CD4-positive, alpha-beta T cell treated with Interleukin-21 for 1 hour (primary cell): ENCODE measurements at places on chromosomes 3 and 15.

DNA sequence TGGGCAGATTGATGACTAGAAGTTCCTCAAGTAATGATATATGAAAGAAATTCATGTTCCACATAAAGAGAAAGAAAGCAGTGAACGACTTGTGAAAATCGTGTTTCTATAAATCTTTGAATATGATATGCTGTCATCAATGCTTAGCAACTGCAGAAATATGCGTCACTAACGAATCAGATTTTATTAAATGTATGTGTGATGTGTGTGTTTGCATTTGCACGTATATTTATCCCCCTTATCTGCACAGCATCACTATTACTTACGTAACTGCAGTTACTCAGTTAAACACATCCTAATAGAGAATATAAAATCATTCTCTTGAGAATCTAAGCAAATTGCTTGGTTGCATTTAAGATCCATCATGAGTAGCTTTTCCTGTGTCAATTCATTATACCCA, 468.6 kb downstream of the FGF12 start:
- no peak for DNase-seq

DNA sequence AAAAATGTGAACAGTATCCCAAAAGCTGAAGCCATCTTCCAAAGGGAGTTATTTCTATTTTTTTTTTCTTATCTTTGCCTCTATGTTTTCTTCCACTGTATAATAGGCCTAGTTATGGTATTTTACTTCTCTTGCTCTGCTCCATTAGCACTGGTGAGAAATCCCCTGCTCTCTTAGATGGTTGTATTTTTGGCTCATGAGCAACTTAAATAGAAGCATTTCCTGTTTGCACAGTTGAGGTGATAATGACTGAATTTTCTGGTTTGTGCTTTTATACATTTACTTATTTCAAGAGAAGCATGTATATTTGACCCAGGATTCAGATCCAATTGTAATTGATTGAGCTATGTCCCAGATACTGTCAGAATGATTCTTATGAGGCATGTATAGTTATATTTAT, 61.6 kb upstream of the CD200R1L start:
- DNase-seq: no peak

DNA sequence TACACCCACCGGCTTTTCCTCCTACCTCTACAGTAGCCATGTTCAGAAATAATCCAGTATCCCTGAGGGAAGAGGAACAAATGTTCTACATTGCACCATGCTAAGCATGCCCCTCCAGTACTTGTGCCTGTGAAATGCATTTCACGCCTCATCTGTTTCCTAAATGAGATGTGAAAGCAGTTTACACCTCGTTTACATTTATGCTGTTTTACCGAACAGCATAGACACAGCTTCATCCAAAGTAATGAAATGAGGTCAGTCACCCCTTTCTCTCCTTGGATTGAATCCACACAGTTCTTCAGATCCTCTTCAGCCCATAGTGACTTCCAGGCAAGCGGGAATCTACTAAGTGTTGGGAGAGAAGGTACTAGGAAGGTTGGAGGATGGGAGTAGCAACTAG, 514.3 kb downstream of the PDCD6IP start:
- no peak for DNase-seq

DNA sequence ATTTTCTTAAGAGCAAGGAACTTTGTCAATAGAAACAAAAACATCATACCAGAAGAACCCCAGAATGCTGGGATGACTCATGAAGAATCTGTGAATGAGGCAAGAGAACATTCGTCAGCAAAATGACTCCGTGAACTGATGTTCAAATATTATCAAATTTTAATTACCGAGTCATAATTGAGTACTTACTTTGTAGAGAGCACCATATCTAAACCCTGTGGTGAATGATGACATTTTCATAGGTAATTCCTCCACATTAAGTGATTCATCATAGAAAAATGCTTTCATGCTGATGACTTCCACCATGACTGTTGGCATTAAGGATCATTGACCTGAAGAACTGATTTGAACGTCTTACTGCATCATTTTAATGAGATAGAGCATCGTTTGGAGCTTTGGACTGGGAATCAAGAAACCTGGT, 56.3 kb downstream of the PPARG start:
- no peak for DNase-seq

GRCh38 chr15:88178631-88179030, 77.9 kb downstream of the NTRK3 start:
- DNase-seq: no peak

- no peak for DNase-seq
Observed at GRCh38 chr3:51679777-51680176, 8.7 kb downstream of the TEX264 start.

GRCh38 chr15:65902373-65902772, 33.1 kb downstream of the RAB11A start:
- DNase-seq: peak; percentile 26

GRCh38 chr15:99450896-99451358, 114.9 kb upstream of the MEF2A start:
- peak; percentile 63 for DNase-seq

GRCh38 chr3:108605491-108605890, 16.0 kb downstream of the DZIP3 start:
- DNase-seq: peak; percentile 15

- no peak for DNase-seq
Observed at GRCh38 chr3:147038481-147038880, 367.9 kb downstream of the ZIC4 start.

- DNase-seq: no peak
Observed at GRCh38 chr3:39641274-39641673, 168.1 kb upstream of the MYRIP start.

- DNase-seq: no peak
Observed at GRCh38 chr15:70781236-70781635, 17.9 kb upstream of the UACA start.

DNA sequence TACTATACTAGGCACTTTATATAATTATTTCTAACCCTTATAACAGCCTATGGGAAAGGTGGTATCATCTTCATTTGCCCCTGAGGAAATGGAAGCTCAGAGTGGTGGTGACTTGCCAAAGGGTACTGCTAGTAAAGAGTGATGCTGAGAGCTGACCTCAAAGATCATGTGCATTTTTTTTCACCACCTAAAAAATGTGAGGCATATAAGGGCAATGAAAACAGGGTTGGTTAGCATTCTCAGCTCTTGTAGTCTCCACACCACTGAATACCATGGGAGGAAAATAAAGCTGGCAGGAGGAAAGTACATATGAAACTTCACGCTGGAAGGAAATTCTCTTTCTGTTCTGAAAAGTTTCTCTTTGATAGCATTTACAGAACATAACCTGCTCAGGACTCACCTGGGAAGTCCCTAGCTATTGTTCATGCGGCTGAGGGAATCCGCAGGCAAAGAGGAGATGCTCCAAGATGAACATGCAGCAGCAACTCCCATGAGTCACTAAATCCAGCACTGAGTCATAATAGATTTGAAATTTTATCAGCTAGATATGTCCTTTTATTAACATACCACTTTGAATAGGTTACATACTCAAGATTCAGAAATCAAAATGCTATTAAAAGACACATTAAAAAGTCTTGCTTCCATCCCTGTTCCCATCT, 17.3 kb downstream of the FAIM start:
- DNase-seq: no peak

- no peak for DNase-seq
Observed at GRCh38 chr3:188759336-188760005, 412.3 kb upstream of the TPRG1 start.

DNA sequence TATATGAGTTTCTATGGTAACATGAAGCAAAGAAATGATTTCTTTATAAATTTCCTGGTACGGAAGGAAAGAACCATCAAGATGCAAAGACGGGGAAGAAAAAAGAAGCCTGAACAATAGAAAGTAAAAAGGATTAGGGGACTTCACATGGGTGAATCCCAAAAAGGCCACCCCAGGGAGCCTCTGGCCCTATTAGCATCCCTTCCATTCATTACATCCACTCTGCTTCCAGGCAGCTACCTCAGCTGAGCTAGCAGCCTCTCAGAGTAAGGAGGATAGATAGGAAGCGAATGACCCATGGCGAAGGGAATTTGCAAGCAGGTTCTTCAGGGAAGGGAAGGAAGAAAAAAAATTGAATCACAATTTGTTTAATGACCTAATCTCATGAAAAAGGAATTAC, 81.6 kb downstream of the GABRB3 start:
- DNase-seq: no peak

DNA sequence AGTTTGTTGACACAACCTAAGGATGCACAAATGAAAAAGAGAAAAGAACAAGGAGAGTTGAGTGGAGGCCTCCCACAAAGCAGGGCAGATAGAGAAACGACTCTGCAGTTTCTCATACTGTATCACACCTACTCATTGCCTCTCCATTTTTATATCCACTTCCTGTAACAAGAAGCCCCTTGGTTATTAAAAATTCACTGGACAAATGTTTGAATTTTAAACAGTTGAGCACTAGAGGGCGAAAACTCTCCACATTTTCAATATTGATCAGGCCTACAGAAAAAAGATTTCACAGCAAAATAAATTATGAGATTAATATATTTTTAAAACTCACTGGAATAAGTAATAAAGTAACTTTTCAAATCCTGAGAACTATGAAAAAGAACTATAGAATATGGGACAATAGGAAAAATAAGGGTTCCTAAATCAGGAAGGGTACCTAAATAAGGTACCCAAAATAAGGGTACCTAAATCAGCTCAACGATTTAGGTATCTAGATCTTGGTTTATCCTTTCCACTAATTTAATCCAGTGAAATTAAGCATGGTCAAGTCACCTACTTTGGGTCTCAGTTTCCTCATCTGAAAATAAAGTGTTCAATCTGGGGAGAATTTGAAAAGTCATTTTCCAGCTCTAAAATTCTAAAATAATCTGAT, 47.0 kb upstream of the PPIB start:
- peak; percentile 24 for DNase-seq

- DNase-seq: no peak
Observed at GRCh38 chr15:80465626-80466005, 61.4 kb downstream of the ARNT2 start.

- no peak for DNase-seq
Observed at GRCh38 chr15:80841541-80841940, 62.4 kb downstream of the CEMIP start.

GRCh38 chr15:85120351-85121113, 138.9 kb downstream of the PDE8A start:
- no peak for DNase-seq

GRCh38 chr3:116669576-116669975, 40.0 kb upstream of the TUSC7 start:
- DNase-seq: no peak

- no peak for DNase-seq
Observed at GRCh38 chr3:111607240-111607920, 12.2 kb upstream of the ZBED2 start.

DNA sequence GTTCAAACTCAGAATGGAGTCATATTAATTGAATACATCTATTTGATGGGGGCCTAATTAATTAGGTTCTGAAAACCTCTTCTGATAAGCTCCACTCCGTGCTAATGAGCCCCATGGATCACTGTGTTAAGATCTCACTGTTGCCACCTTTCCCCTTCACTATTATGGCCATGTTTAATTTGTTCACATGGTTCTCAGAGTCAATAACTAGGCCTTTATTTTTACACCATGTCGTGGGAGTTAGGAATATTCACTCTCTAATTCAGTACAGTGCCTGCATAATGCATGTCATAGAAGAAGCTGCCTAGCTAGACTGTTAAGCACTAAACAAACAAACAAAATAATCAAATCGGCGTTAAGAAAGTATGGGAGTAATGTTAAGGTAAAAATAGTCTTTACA, 84.9 kb downstream of the EDEM1 start:
- no peak for DNase-seq

- DNase-seq: no peak
Observed at GRCh38 chr3:95468331-95468730, 1346.1 kb upstream of the EPHA6 start.

DNA sequence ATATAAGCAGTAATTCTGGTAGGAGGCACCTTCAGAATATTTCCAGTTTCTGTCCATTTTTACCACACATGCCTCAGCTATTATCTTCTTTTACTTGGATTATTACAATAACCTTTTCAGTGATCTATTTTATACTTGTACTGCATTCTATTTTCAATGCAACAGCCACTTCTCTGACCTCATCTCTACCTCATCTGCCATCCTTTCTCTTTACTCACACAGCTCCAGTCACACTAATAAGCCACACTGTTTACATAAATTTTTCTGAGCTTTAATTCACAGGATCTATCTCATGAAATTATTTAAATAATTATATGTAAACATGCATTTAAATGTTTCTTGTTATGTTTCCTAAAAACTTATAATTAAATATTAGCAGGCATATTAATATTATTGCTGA, 47.3 kb upstream of the BCHE start:
- DNase-seq: no peak

DNA sequence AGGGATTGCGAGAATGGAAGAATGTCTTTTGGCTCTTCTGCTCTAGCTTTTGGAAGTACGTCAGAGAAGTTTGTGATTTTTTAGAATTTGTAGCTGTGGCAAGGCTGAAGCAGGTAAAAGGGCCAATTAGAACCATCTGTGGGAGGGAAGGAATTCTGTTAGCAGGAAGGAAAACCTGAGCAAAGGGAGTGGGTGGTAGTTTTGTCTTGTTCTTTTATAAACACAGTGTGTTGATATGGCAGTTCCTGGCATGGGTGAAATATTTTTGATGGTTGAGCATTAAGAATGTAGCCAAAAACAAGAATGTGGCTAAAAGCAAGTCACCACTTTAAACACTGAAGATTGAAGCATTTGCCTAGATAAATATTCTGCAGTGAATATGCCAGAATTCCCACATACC, 23.8 kb downstream of the DAG1 start:
- no peak for DNase-seq

DNA sequence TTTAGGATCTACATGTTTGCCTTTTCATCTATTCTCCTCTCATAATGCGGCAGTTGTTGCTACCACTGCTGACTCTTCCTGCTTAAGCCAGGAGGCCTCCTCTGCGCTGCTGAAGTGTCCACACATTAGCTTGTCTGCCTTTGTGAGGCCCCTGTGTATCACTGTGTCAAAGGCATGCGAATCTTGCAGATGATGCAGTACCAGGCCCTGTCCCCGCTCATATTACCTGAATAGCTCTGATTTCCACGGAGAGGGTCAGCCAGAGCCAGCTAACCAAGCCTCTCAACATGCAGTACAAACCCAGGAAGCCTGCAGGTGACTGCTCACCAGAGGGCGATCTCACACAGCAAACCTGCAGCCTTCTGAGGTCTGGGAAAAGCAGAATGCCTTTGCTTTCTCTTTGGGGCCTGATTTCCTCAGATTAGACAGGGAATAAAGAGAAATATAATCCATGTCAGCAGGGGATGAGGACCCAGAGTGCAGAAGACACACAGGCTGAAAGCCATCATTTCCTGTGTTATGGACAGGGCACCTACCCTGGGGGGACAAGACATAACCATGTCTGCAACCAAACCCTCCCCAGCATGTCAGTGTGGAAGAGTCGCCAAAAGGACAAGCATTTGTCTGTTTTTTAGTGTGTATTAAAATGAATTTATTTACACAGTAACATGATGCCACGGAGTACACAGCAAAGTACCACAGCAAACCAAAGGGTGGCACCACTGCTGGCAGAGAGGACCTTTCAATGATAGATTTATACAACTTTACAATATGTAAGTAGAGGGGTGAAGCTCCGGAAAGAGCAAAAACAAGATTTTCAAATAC, 36.8 kb upstream of the TSPAN3 start:
- peak; percentile 28 for DNase-seq

DNA sequence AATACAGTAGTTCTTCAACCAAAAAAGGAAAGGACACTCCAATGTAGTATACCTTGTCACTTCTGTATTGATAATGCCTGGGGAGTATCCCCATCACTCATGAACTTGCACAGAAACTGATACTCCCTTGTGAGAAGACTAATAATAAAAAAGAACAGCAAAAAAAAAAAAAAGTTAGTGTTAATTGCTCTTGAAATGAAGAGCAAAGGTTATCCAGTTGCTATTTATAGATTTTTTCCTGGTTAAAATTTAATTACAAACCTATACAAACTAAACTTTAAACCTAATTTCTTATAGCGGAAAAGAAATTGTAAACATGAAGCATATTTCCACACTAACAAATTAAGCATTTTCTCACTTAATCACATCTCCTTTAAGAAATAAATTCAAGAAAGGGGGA, 6.7 kb downstream of the PLOD2 start:
- DNase-seq: no peak
